ENCODE measurements at places on chromosomes 16 and 17. TPM values are rescaled to one million over a fixed set of nuclear protein-coding genes. Genes with fewer than 3 reads are reported as not detected.

Gene SLC16A3
- total RNA-seq, result 134 TPM

- no peaks in the 10 kb centered on the region for H3K36me3 ChIP-seq
- H3K27ac ChIP-seq, result no peak overlapping the region
- H3K4me3 ChIP-seq, result no peak overlapping the region
- no peaks in the 10 kb centered on the region for H3K4me1 ChIP-seq
These were observed 43.8 kb downstream of the SLC6A2 start for GRCh38 chr16:55699616-55700015.

GRCh38 chr17:54977744-54978143, 9.2 kb downstream of the STXBP4 start:
- H3K4me3 ChIP-seq, result no peak overlapping the region
- no peaks in the 10 kb centered on the region for H3K4me1 ChIP-seq
- H3K27ac ChIP-seq, result no peak overlapping the region
- H3K36me3 ChIP-seq, result no peaks in the 10 kb centered on the region

DNA sequence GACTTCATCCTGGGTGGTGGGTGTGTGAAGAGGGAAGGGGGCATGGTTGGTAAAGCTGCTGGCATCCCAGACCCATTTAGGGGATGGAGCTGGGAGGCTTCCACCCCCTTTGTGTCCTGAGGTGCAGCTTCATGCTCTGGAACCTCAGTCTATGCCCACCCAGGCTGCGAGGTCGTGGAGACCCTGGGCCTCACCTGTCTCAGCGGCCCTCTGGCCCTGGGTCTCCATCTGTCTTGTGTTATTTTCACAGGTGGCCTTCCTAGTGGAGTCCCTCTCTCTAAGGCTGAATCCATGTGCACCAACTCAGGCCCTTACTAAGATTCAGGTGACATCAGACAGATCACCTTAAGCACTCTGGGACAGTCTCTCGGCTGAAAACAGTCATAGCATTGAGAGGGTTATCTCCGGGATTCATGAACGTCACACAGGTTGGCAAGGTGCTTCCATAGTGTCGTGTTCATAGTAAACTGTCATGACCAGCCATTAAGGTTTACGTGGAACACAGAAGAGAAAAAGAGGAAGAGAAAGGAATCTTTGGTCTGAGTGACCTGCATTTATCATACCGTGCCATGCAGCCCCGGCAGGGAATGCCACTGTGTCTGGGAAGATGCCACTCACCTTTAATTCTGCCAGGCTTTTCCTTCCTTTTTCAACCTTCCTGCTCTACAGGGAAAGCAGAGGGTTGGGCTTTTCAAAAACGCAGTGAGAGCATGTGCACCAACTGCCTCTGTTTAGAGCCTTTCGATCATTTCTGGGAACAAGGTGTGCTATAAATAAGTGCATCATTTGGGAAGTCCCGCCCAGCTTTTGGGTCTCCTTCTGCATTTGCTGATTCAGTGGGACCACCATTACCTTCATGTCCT, 4.5 kb upstream of the FOXL1 start:
- H3K27ac ChIP-seq, result no peak overlapping the region
- no peak for DNase-seq
- H3K4me3 ChIP-seq, result no peak overlapping the region
- H3K36me3 ChIP-seq, result no peaks in the 10 kb centered on the region

GRCh38 chr16:22685459-22685830, 128.5 kb upstream of the HS3ST2 start:
- H3K4me3 ChIP-seq, result no peak overlapping the region
- no peak overlapping the region for H3K27ac ChIP-seq
- H3K36me3 ChIP-seq, result no peaks in the 10 kb centered on the region
- H3K4me1 ChIP-seq, result no peaks in the 10 kb centered on the region

DNA sequence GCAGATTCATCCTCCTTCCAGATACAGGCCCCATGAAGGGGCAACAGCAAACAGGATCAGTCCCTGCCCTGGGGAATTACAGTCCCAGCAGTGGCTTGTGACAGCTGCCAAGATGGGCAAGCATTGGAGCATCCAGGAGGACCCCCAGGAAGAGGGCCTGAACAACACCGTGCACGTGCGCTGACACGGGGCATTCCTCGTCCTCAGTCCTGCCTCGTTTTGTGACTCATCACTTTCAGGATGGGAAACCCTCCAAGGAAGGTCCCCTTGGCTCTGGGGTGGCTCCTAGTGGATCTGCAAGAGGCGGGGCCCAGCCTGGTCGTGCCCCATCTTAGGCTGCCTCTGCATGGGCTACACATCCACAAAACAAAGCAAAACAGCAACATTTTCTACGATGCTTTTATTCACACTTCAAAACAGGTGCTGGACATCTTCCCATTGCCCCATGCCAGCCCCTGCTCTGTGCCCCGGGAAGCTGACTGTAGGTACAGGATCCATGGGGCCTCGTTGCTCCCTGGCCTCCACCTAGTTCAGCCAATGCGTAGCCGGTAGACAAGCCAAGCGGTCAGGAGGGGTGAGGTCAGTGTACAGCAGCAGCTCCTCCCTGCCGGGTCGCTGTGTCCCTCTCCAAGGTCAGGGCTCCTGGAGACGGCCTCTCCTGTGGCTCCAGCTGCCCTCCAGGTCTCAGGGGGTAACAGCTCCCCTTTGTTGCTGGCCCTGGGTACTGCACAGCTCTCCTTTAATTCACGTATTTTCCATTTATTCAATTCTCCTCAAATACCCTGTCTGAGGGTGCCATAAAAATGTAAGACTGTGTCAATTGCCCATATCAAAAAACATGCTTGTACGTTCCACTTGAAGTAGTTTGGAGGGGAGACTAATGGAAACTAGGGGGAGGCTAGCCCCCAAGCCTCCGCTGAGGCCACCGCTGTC, 32.2 kb downstream of the ACTG1 start:
- no peaks in the 10 kb centered on the region for H3K36me3 ChIP-seq
- H3K4me1 ChIP-seq, result peaks cover 37% of the 10 kb centered on the region
- peak overlapping the region; percentile 54 for H3K4me3 ChIP-seq
- no peak for DNase-seq
- no peaks in the 10 kb centered on the region for H3K27me3 ChIP-seq

DNA sequence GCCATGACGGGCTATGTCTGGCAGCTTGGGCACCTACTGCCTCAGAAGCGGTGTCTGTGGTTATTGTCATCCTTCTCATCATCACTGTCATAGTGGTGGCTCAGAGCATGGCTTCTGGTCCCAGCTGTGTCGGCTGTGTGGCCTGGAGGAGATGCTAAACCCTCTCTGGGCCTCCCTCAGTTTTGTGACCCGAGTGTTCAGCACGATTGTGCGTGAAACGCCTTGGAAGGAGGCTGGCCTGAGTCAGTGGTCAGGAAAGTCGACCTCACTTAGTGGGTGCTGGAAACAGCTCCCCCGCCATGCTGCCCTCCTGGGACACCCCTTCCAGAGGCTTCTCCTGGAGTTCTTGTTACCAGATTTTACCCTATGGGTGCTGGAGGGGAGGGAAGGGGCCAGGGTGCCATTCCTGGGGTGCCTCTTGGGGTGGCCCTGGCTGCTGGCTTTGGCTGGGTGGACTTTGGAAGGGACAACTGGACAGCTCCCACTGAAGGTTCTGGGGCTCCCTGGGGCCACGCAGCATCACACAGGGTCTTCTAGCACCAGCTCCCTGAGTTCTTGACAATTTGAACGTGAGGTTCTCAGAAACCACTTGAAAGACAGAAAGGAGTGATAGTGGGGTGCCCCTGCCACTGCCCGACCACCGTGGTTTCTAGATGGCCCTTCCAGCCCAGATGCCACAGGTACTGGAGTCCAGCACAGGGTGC, 226.5 kb upstream of the GSE1 start:
- H3K36me3 ChIP-seq, result no peaks in the 10 kb centered on the region
- H3K27me3 ChIP-seq, result no peaks in the 10 kb centered on the region
- no peak overlapping the region for H3K4me3 ChIP-seq
- DNase-seq, result no peak

DNA sequence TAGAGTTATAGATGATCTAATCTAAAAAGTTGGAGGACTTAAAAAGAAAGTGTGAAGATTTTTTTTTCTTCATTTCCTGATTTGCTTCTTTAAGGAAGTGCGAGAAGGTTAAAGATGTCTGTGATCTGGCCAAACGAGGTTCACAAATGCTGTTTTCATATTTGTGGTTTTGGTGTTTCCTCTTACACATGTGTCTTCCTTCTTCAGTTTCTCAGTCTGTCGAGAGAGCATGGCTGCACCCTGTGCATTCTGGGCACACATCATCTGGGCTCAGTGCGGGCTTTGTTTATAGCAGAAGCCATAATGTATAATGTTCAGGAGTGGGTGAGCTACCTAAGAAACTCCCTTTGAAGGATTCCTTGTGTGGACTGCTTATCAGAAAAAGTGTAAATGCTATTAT, 260.4 kb upstream of the TBX2 start:
- peak overlapping the region; percentile 64 for H3K27ac ChIP-seq
- no peaks in the 10 kb centered on the region for H3K27me3 ChIP-seq
- no peaks in the 10 kb centered on the region for H3K36me3 ChIP-seq

DNA sequence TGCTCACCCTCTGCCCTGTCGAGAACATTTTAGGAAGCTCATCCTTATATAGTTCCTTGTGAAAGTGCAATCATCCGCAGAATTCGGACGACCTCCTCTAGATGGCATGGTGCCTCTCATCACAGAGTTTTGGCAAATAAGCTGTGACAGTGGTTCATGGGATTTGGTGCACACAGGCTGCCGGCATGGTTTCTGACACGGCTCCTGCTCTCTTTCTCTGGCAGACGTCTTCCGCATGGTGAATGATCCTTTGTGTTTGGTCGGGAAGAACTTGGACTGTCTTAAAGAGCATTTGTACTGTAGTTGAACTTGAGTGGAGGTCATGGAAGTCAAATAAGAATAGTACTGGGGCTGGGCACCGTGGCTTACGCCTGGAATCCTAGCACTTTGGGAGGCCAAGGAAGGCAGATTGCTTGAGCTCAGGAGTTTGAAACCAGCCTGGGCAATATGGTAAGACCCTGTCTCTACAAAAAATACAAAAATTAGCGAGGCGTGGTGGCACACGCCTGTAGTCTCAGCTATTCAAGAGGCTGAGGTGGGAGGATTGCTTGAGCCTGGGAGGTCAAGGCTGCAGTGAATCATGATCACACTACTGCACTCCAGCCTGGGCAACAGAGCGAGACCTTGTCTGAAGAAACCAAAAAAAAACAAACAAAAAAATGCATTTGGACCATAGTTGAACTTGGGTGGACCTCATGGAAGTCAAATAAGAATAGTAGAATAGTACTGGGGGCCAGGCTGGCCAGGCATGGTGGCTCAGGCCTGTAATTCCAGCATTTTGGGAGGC, 34.7 kb upstream of the NAT9 start:
- DNase-seq, result no peak
- H3K4me1 ChIP-seq, result peaks cover 48% of the 10 kb centered on the region
- no peak overlapping the region for H3K4me3 ChIP-seq
- H3K27me3 ChIP-seq, result no peaks in the 10 kb centered on the region
- H3K27ac ChIP-seq, result no peak overlapping the region

- H3K4me1 ChIP-seq, result no peaks in the 10 kb centered on the region
- DNase-seq, result no peak
- no peak overlapping the region for H3K27ac ChIP-seq
- no peaks in the 10 kb centered on the region for H3K36me3 ChIP-seq
These were observed 12.1 kb downstream of the NT5M start for GRCh38 chr17:17315142-17315821.

DNA sequence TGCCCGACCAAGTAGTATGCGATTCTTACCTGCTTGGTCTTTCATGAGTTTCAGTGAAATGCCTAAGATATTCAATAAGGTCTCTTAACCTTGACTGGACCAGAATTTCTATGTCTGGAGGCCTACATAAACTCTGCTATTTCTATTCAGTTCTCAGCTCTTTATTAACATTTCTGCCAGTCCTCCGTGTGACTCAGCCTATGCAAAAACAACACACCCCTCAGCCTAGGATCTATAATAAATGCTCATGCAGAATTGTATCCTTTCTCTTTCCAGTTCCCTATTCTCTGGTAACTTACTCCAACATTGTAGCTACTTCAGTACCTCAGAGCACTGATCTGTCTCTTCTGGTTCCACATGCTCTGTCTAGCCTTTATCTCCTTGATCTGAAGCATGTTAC, 1507.4 kb downstream of the CDH11 start:
- H3K27me3 ChIP-seq, result no peaks in the 10 kb centered on the region
- H3K4me3 ChIP-seq, result no peak overlapping the region
- DNase-seq, result no peak

GRCh38 chr16:53111078-53111791, 56.4 kb downstream of the CHD9 start:
- H3K27ac ChIP-seq, result no peak overlapping the region
- H3K4me3 ChIP-seq, result no peak overlapping the region
- H3K27me3 ChIP-seq, result no peaks in the 10 kb centered on the region

GRCh38 chr16:168424-168823, 2.6 kb downstream of the HBM start:
- no peak for DNase-seq
- H3K27me3 ChIP-seq, result peaks cover 2% of the 10 kb centered on the region
- no peak overlapping the region for H3K4me3 ChIP-seq
- no peak overlapping the region for H3K27ac ChIP-seq
- peaks cover 14% of the 10 kb centered on the region for H3K4me1 ChIP-seq

DNA sequence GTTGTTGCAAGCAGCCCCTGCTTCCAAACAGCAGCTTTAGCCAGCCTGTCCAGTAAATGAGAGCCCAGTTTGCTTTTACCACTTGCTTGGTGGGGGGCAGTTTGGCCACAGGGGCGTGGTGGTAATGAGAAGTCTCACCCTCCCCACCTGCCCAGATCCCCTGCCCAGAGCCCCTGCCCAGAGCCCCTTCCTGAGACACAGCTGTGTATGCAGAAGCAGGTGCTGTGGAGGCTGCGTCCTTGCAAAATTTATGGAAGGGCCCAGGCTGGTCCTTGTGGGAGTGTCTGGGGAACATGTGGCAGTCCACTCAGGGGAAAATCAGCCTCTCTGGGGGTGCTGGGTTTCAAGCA, 27.6 kb upstream of the LGALS9 start:
- no peak for DNase-seq
- peaks cover 30% of the 10 kb centered on the region for H3K36me3 ChIP-seq
- no peaks in the 10 kb centered on the region for H3K27me3 ChIP-seq

GRCh38 chr16:56832768-56833167, 32.2 kb upstream of the SLC12A3 start:
- H3K27ac ChIP-seq, result no peak overlapping the region
- DNase-seq, result no peak
- H3K4me3 ChIP-seq, result no peak overlapping the region
- H3K4me1 ChIP-seq, result peaks cover 4% of the 10 kb centered on the region
- H3K27me3 ChIP-seq, result no peaks in the 10 kb centered on the region
- H3K36me3 ChIP-seq, result peaks cover 6% of the 10 kb centered on the region
